ENCODE measurements at places on chromosomes 16 and 17.

DNA sequence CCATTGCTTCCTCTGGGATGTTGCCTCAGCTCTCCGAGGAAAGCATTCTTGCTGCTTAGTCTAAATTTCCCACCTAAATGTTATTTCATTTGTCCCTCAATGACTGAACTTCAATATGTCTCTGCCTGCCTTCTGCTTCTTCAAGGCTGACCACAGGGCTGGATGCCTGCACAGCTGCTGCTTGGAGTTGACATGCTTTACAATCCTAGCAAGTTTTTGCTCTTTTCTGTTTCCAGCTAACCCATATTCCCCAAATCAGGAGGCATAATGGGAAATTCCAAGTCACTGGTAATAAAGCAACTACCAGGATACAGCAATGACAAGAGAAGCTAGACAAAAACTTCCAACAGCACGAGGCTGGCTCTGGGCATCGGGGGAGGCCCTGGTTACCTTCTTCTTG, 48.9 kb downstream of the GTF3C1 start:
- no peak for DNase-seq

DNA sequence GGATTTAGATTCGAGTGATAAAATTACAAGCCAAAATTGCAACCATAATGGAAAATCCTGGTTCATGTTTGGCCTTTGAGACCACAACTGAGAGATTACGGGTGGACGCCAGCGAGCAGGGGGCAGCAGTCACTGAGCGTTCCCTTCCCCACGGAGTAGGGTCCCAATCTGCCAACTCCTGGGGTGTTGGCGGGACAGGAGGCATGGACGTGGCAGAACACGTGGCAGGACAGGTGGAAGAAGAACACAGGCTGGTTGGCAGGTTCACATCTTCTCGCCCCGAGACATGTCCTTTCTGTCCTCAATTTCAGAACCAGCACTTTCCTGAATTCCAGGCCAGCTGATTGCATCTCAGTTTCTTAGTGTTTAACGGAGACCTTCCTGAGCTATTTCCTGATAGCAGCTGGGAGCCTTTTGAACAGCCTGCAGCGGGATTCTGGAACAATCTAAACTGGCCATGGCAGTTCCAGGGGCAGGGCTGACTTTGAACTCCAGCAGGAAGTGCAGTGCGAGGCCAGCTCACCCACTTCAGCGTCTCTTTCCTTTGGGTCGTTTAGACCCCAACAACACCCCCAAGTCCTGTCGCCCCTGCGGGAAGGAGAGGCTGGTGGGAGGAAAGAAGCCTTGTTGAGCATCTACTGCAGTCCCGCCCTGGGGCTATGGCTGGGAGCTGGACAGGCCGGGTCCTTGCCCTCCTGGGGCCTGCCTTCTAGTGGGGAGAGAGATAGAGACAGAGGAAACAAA, 159.1 kb upstream of the FOXF1 start:
- no peak for DNase-seq

- DNase-seq, result no peak
Measured at GRCh38 chr17:10815319-10815718, 11.4 kb upstream of the TMEM238L start.

GRCh38 chr17:59561042-59561441, 4.4 kb upstream of the DHX40 start:
- no peak for DNase-seq

GRCh38 chr17:17966399-17966798, 5.8 kb downstream of the TOM1L2 start:
- DNase-seq, result no peak

DNA sequence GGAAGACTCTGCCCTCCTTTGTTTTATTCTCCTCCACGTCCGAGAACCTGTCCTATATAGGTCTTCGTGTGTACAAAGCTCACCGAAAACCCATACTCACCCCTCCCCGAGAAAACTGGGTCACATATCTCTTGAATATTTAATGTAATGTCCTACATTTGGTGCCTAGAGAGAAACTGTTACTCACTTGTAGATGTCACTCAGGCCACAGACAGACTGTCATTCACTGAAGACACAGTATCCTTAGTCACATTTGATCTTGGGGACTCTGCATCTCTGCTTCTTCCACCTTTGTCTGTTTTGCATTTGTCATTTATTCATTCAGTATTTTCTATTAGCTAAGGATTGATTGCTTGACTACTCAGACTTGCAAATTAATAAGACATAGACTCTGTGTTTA, 131.8 kb upstream of the TBX2 start:
- DNase-seq, result no peak

DNA sequence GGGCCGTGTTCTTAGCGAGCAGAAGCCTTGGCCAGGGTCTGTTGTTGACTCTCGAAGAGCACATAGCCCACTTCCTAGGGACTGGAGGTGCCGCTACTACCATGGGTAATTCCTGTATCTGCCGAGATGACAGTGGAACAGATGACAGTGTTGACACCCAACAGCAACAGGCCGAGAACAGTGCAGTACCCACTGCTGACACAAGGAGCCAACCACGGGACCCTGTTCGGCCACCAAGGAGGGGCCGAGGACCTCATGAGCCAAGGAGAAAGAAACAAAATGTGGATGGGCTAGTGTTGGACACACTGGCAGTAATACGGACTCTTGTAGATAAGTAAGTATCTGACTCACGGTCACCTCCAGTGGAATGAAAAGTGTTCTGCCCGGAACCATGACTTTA, 18.5 kb downstream of the RSPRY1 start:
- DNase-seq, result no peak

- no peak for DNase-seq
Measured at GRCh38 chr16:30005341-30006094, 5.3 kb downstream of the DOC2A start.

GRCh38 chr17:45246338-45246737, 15.6 kb downstream of the SPATA32 start:
- DNase-seq, result no peak

GRCh38 chr16:3476409-3476808, 18.9 kb downstream of the C16orf90 start:
- DNase-seq, result no peak

DNA sequence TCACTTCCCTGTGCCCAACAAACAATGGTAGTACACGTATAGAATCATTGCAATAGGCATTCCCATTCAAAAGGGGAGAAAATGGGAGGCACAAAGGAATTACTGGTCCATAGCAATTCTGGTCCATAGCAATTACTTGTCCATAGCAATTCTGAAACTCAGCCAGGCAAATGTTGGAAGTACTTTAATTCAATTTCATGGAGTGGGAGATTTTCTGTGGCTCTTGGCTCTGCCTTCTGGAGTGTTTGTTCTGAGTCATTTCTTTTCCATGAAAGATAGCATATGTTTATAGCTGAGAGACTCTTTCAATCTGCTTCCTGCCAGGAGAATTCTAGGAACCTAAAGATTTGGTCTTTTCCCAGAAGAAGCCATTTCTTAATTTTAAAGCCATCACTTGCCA, 182.8 kb upstream of the ELAC2 start:
- DNase-seq, result no peak

GRCh38 chr16:81473558-81473957, 28.9 kb downstream of the CMIP start:
- no peak for DNase-seq

DNA sequence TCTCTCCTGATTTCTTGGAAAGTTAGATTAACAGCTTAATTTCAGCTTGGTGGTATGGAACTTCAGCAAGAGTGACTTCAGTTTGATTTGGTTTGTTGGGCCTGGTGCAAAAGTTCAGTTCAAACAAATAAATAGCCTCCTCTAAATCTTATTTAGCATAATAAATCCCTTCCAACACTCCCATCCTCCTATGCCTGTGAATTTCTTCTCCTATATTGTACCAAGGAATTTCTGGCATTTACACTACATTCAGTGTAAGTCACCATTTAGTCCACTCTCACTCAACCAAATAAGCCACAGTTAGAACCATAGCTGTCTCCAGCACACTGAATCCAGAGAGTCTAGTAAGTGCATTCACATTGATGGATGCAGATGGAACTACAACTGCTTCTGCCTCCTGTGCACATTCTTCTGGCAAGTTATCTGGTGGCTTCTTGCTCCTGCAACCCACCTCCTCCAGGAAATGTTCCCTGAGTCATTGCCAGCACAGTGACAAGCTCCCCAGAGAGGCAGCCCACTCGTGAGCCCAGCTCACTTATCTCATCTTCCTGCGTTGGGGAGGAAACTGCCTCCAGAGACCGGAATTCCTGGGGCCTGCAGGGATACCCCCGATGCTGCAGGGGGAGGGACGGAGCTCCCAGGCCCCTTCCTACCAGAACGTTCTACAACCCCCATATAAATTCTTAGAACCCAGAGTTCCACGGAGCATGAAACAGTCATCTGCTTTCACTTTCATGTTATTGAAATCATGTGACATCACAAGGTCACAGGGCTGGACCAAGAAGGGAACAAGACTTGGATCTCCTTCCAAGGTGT, 318.3 kb downstream of the PHKB start:
- DNase-seq, result peak; percentile 15

DNA sequence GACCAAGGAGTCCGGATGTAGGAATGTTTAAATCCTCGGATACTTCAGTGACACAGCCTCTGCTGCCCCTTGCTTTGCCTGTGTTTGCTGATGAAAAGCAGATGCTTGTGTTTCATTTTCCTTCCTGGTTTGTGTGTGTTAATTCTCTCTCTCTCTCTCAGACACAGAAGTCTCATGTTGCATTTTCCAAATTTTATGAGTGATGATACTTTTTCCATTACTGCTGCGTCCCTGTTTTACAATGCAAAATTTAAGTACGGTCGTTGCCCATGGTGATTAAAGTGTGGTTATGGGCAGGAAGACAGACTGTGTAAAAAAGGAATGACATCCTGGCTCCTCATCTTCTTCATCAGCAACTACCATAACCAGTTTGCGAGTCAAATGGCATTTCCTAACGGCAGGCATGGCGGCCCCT, 5.7 kb downstream of the RMI2 start:
- no peak for DNase-seq

DNA sequence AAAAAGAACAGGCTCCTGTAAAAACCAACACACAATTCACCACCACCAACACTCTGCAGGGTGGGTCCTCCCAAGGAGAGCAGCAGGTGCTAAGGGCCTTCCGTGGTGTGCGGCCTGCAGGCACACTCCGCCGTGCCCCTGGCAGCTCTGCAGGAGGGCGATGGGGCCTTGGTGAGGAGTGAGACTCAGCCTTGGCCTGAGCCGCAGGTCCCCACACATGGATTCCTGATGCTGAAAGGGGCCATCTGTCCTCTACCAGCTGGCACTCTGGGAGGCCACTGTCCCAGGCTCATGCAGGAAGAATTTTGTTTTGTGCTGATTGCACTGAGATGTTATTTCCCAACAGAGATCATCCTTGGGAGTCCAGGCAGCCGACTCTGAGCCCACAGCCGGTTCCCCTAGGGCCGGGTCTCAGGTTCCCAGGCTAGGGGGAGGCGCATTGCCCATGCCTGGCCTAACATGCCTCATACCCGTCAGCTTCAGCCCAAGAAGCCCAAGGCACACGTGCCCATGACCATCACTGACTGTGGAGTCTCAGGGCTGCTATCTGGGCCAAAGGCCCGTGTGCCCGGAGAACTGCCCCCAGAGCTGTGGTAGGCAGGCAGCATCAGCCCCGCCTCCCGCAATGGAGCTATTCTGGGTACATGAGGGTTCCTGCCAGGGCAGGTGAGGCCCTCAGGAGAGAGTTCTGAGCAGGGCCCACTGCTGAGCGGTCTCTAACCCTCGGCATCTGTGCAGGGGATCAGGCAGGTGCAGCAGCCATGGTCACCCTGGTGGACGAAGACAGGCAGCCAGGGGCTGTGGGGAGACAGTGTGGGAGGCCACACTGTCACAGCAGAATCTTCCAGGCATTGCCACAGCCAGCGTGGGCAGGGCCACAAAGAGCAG, 97.9 kb upstream of the ZNF469 start:
- DNase-seq, result no peak

DNA sequence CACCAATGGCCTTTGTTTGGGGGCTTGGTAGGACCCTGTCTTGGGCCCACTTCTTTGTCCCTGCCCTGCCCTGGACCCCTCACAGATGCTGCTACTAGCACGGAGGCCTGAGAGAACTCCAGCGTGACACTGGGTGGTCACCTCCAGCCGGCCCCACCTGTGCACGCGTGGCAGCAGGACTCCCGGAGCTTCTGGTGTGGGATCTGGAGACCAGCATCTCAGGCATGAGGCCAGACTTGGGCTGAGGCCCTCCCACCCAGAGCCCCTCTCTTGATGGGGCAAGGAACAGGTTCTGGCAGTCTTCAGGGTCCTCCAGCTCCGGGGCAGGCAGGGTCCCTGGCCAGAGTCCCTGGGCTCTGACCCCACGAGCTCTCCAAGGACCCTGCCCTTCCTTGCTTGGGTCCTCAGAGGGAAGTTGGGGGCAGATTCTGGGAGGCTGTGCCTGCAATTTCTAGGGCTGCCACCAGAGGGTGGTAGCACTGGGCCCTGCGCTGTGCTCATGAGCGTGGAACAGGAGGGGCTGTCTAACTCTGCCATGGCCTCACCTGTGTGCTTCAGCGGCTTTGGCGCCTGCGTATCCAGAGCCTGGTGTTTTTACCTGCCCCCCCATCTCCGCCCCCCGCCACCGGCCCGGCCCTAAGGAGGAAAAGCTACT, 3.1 kb upstream of the BAIAP3 start:
- DNase-seq, result no peak

GRCh38 chr17:8629371-8630226, 926 bp downstream of the MYH10 start:
- DNase-seq, result peak; percentile 28

DNA sequence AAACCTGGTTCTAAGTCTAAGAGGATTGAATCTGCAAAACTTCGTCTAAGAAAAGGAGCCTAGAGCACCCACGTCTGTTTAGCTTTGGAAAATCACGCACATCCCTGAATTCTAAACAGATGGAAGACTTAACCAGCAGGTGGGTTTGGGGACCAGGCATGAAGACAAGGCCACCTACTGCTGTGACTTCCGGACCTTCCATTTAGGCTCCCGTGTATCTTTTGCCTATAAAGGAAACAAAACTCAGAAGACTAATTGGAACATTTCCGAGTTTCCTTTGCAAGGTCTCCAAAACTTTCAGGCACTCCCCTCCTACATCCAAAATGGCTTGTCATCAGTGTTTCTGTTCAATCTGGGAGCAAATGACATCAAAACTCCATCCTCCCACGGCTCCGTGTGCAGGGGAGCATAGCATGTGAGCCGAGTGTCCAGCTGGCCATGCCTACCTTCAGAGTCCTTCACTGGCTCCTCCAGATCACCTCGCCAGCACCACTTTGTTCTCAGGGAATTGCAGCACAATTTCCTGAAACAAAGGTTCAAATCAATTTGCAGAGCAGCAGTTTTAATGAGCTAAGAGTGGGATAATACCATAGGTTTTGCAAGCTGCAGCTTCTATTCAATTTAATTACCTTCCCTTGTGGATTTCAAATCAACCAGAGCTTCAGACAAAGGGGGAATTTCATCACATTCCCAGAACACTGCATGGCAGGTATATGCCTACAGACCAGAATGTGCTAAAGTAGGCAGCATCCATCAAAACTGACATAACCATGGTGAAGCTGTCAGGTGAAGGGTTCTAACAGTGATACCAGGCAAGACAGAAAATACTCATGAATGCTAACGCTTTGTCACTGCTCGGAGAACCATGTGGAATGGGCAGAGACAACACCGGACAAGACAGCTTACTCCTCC, 23.5 kb downstream of the CACNG1 start:
- DNase-seq, result no peak

DNA sequence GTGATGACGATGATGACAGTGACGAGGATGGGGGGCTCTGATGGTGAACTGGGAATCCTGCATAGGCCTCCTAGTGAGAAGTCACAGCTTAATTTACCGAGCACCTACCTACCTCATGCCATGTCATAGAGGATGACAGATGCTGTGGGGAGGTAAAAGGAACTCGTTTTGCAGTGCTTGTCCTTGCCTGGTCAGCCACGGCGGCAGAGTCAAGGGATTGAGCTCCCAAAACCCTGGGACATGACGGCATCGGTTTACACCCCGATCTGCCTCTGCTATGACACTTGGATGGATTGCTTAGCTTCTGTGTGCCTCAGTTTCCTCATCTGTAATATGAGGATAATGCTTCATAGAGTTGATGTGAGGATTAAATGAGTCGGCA, 103.2 kb downstream of the NTN1 start:
- no peak for DNase-seq

Measured in GM06990 (cell line).